Stimulated activated CD8-positive, alpha-beta memory T cell treated with anti-CD3 and anti-CD28 coated beads, Interleukin-12 subunit alpha, Interleukin-12 subunit beta, amount 100 ng/mL, for 4 hours (primary cell): ENCODE measurements at places on chromosomes 2 and 18.

- no peak for DNase-seq
Measured at GRCh38 chr18:1499265-1499664, 594.6 kb downstream of the ADCYAP1 start.

- no peak for DNase-seq
Measured at GRCh38 chr2:83596592-83597282, 862.3 kb downstream of the SUCLG1 start.

DNA sequence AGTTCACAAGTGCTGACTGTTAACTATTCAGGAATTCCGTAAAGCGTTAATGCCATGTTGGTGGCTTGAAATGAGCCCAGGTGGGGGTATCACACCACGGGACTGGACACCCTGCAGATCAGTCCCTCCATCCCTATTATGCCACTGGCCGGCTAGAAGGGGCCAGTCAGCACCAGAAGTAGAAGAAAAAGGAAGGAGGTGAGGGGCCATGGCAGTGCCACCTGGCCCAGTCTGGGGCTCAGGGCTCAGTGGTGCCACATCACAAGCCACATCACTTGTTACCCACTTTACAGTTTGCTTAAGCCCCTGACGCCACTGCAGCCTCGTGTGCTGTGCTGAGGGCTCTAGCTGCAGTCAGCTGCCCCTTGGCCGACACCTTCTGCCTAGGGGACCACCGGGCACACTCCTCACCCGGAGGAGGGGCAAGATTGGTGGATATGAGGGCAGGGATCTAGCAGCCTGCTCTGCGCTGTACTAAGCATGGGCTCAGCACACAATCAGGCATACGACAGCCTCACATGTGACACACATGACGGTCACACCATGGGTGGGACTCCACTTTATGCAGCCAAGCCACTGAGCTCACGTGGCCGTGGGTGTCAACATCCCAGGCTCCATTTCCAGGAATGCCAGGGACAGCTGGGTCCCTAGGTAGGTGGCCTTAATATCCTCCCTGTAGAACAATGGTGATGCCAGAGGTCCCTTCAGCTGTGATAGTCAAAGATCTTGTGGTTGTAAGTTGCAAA, 3.6 kb downstream of the LIMS2 start:
- DNase-seq = no peak

- no peak for DNase-seq
Measured at GRCh38 chr2:23034996-23035395, 350.0 kb upstream of the KLHL29 start.

DNA sequence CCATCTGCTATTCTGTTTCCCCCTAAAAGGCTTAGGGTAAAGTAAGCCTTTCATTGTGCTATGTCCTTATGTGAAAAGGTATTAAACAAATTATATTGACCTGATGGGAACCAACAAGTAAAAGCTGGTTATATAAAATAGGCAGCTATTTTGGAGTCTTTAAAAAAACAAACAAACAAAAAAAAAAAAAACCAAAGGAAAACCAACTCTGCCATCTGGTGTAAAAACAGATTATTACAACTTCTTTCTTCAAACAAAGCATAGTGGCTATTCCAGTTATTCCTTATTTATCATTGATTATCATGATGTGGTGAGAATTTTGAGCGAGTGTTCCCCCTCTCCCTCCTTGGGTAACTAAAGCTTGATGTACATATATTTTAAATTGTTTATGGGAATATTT, 122.3 kb upstream of the FHL2 start:
- no peak for DNase-seq

DNA sequence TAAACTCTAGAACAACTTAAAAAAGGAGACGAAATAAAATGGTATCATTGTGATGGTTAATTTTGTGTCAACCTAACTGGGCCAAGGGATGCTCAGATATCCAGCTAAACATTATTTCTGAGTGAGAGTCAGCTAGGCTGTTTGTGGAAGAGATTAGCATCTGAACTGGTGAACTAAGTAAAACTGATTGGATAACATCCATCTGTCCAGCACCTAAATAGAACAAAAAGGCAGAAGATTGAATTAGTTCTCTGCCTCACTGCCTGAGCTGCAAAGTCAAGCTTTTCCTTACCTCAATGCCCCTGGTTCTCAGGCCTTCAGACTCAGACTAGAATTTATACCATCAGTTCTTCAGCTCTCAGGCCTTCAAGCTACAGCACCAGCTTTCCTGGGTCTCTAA, 30.0 kb downstream of the PPP3R1 start:
- DNase-seq = no peak

- no peak for DNase-seq
Measured at GRCh38 chr18:12014521-12015415, 33.5 kb downstream of the IMPA2 start.

DNA sequence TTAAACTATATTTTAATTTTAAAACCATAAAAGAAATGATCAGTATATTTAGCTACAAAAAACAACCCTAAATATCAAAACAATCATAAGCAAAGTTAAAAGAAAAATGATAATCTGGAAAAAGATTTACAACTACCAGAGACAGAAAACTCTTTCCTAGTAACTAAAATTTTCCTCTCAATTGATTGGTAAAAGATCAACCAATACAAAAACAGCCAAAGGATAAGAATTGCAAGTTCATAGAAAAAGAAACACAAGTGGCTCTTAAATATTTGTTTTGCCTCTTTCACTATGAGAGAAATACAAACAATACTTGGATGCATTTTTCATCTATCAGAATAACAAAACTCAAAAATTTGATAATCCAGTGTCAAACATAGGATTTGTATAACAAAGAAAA, 101.8 kb upstream of the ZC3H15 start:
- DNase-seq = no peak

GRCh38 chr2:104378853-104379374, 475.0 kb upstream of the POU3F3 start:
- no peak for DNase-seq

DNA sequence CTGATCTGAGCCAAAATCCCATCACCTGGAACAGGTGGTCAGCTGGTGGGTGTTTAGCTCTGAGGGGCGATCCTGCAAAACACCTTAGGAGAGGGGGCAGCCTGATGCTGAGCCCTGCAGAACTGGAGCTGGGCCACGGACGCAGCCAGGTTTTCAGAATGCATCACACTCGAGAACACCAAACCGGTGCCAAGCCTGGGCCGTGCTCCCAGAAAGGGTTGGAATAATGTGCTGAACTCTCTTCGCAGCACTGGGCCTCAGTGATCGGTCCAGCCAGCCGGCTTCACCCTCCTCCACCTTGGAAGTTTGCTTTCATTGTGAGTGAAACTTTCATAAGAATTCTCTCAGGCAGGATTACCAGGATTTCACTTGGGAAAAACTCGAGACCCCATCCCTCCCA, 56.5 kb upstream of the TTC39C start:
- DNase-seq = no peak

GRCh38 chr2:38441346-38441745, 64.3 kb upstream of the ATL2 start:
- no peak for DNase-seq

GRCh38 chr2:221527776-221528309, 44.3 kb downstream of the EPHA4 start:
- DNase-seq = no peak

GRCh38 chr2:205682971-205683501, 735 bp downstream of the NRP2 start:
- DNase-seq = no peak

DNA sequence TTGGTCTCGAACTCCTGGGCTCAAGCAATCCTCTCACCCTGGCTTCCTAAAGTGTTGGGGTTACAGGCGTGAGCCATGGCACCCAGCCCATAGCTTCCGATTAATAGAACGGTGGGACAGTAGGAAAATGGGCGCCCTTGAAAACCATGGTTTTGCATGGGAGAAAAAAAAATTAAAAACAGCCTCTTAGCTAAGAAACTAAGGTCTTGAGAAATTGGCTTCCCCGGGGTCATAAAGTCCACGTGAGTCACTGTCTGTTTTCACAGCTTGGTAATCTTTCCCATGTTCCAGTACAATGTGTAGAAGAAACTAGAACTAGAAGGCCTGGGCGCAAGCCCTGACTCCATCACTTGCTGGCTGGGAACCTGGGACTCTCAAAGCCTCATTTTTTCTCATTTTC, 20.7 kb downstream of the B3GNT2 start:
- DNase-seq = no peak

- no peak for DNase-seq
Measured at GRCh38 chr2:37573451-37574388, 97.7 kb downstream of the CDC42EP3 start.

GRCh38 chr2:161857920-161858319, 216.1 kb downstream of the DPP4 start:
- DNase-seq = no peak

GRCh38 chr2:134634054-134634753, 84.6 kb downstream of the TMEM163 start:
- DNase-seq = no peak

DNA sequence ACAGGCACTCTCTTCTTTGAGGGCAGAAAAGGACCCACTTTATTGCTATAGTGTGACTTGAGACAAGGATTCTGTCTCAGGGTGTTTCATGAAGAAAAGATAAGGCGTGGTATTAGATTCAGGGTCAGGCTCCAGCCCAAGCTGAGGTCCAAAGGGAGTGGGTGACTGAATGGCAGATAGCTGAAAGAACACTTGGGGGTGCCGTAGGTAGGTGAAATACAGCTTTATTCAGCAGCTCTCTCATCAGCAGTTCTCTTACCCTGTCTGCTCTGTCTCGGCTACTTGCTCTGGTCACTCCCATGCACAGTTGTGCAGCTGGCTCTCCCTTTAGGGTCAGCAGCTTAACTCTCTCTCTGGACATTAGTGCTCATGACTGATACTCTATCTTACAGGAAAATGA, 379.9 kb downstream of the LPIN1 start:
- no peak for DNase-seq

DNA sequence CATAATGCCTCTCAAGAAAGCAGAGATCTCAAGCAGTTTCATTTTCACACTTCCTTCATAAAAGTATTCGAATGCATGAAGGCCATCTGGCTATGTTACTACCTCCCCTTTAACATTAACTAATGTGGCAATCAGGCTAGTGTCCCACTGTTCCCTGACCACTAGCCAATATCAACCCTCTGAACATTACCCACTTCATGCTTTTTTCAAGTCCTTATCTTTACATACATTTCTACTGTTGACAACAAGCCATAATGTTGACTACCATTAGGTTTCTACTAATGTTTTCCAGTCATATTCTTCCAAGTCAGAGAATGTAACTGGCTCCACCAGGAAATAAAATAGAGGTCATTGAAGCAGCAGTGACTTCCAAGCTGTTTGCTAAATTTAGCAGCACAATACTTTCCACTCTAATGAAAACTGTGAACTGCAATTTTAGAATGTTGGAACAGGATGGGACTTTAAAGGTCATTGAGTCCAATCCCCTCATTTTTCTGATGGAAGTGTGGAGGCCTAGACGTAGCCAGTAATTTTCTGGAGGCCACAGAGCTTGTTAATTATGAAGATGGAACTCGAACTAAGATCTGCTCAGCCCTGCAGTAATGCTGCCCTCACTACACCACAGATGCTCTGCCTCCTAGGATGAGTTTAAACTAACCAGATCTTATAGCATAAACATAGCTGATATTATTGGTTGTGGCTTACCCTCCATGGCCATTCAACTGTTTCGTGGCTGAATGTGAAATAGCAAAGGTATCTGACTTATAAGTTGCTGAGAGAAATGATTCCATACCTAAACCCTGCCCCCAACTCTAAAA, 630 bp upstream of the PPP1R1C start:
- no peak for DNase-seq

DNA sequence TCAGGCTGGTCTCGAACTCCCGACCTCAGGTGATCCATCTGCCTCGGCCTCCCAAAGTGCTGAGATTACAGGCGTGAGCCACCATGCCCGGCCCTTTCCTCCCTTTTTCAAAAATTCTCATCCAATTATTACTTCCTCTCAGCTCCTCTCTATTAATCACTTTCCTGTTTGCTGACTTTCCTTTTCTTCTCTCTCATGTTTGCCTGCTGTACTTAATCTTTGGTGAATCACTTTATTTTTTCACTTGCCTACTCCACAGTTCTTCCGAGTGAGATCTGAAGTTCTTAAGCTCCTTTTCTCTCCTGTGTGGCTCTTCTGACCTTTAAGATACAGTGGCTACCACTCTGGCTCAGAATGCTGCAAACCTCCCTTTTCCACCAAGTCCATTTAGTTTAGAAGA, 126.3 kb upstream of the SERTAD2 start:
- no peak for DNase-seq
